ENCODE measurements at places on chromosomes 6 and 20. TPM values are rescaled to one million over a fixed set of nuclear protein-coding genes. Genes with fewer than 3 reads are reported as not detected.

Gene DAAM2
- 3.1 TPM for total RNA-seq

Gene HRH3
- 2.9 TPM for total RNA-seq

Gene CCM2L
- total RNA-seq = 9.1 TPM

Gene ARHGAP40
- total RNA-seq = 0.72 TPM

Gene TNF
- total RNA-seq = 0.23 TPM

- DNase-seq = no peak
These were observed 48.7 kb downstream of the NUDT3 start for GRCh38 chr6:34343806-34344205.

DNA sequence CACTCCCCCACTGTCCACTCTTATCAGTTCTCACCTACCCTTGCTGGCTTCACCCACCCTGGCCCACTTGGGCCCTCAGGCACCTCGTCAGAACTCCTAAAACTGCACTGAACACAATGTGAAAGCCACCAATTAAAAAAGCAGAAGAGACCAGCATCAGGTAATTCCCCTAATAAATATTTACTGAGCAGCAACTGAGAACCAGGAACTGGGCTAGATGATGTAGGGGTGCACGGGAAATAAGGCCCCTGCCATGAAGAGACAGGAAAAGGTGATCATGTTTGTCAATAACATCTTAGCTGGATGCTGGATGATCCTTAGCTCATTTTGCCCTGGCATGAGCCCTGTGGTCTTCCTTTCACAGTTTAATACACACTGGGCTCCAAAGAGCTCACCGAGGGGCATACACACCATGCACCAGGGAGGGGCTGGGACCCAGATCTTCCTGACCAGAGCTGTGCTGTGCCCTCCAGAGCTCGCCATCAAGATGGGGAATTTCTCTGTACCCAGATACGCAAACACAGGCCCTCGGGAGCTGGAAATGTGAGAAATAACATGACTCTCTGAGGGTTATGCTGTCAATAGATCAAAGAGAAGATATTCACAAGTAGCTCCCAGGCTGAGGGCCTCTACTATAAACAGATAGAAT, 113.6 kb upstream of the SLC22A16 start:
- DNase-seq = no peak

- DNase-seq = no peak
These were observed 160.1 kb downstream of the DTNBP1 start for GRCh38 chr6:15502446-15503345.

DNA sequence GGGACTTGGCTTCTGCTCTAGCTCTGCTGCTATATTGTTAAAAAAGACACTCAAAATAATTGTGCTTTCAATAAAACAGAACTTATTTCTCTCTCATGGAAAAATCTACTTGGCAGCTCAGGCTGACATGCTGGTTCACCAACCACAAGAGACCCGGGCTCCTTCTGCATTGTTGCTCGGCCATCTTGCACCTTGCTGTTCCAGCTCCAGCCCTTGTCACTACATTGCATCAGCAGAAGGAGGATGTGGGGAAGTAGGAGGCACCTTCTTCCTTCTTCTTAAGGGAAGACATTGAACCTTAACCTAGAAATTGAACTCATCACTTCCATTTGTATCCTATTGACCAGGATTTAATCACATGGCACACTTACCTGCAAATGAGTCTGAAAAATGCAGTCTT, 6.6 kb upstream of the C20orf202 start:
- no peak for DNase-seq

DNA sequence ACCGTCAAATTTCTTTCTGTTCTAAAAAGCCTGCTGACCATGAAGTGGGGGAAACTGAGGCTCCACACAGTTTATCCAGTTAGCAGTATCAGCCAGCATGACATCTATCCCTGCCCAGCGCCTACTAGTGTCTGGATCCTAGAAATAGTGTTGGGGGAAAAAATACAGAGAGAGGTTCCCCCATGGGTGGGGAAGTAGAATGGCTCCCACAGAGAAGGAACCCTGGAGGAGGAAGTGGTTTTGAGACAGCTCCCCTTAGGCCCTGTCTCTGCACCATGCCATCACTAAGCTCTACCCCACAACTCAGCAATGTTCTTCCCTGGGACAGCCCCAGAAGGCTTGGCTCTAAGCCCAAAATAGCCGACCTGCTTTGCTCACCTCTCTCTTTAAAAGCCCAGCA, 153.4 kb downstream of the MBOAT1 start:
- no peak for DNase-seq

- no peak for DNase-seq
These were observed 142.5 kb upstream of the PREP start for GRCh38 chr6:105545228-105545920.

DNA sequence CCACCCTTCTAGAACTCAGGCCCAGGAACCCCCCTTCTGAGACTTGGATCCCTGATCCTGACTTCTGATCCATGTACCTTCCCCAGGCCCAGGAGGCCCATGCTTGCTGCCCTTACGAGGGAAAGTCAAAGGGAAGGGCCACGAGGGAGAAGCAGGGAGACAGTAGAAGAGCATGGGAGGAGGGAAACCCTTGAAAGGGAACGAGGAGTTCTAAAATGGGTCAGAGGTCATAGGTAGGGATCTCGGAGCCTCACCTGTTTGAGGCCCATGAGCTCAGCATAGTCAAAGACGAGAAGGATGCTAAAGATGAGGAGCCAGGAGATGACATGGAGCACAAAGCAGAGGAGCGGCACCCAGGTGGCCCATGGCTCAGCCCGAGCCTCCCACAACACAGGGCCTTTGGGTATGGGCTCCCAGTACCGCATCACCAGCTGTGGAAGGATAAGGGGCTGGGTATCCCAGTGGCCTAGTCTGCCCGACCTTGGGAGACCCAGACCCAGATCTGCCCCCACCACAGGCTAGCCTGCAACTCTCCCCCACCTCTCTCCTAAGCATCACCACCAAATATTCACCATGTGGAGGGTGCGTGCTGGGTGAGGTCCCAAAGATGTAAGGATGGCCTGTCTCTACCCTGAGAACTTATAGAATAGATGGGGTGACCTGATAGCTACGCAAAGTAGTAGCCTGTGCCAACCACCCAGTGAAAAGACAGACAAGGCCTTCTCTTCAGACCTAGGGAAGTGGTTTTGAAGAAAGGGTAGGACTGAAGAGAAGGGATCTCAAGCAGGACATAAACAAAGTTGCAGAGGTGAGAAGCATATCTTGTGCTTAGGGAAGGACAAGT, 1.5 kb downstream of the NRM start:
- DNase-seq = no peak

GRCh38 chr6:128570680-128571063, 50.3 kb upstream of the PTPRK start:
- no peak for DNase-seq

DNA sequence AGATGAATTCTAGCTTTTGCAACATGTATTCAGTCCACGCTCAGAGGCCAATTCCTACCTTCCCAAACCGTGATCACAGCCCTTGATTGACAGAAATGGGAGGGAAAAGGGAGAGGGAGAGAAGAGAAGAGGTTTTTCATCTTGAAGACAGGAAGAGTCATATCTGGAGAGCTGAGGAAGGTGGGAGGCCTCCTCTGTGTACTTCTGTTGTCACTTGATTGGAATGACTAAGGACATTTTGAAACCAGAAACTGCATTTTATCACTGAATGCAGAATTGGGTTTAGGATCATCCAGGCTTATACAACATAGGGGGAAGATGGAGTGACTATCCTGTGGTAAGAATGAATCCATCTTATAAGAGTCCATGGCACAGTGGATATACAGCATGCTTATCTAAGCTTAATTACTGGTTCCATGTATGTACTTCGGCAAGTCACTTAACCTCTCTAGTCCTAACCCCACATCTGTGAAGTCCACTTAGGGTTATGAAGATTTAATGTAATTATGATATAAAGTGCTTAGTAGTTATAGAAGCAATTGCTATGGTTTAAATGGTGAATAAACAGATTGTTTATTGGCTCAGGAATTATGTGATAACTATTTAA, 144.0 kb downstream of the BCKDHB start:
- DNase-seq = no peak

- no peak for DNase-seq
These were observed 39.4 kb downstream of the REPS1 start for GRCh38 chr6:138948546-138949179.

DNA sequence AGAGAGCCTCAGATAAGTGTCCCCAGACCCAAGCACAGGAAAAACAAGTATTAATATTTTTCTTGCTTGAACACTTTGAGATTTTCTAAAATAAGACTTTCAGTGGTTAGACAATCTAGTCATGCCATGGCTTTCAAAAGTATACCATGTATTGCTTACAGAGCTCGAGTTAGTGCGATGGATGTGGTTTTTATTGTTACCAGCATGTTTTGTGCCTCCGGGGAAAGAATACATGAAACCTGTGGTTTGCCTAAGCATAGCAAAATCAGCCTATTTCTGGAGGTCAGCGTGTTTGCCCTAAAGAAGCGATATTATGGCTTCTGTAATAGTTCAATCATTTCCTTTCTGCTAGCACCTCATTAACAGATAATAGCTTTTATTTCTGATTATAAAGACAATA, 21.6 kb downstream of the RIN2 start:
- DNase-seq = no peak

DNA sequence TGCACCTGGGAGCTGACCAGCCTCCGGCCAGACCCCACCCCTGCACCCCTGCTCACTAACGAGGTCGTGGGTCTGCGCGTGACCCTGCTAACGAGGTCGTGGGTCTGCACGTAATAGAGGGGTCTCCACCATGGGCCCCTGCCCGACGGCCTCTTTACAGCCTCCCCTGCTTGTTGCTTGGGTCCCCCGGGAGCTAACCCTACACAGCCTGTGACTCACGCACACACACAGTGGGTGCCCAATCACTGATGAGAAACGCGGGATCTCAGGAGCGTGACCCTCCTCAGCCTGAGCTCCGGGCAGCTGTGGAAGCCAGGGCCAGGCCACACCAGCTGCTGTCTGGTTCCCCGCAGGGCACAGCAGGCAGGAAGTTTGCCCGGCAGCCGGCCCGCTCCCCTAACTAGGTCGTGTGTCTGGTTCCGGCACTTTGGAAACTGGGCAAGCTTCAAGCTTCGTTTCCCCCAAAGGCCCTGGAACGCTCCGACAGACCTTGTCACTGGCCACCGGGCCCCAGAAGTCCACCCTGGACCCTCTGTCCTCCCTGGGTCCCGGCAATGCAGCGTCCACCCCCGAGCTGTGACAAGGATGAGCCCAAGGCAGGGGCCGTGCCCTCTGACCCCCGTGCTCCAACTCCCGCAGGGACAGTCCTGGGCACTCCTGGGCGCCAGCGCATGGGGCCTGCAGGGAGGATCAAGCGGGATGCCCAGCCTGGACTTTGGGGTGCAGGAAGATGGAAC, 767 bp downstream of the PTK6 start:
- no peak for DNase-seq

- peak; percentile 33 for DNase-seq
These were observed 47.3 kb upstream of the CLDN20 start for GRCh38 chr6:155216312-155217046.

DNA sequence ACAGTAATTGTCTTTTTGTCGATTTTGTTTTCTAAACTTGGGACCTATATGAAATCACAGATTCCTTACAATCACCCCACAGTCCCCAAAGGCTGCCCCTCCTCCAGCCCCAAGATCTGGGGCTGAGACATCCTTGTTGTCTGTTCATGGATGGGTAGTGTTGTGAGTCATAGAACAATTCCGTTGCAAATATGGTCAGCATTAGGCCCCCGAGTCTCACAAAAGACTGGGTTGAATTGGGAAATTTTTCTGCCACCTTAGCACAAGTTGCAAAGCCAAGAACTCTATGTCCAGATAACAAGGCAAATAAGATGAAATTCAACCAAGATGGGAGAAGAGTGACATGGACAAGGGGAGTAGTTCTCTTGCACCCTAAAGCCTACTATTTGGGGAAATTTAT, 10.5 kb upstream of the TAB2 start:
- DNase-seq = no peak
